ENCODE measurements at places on chromosomes 4 and X.

DNA sequence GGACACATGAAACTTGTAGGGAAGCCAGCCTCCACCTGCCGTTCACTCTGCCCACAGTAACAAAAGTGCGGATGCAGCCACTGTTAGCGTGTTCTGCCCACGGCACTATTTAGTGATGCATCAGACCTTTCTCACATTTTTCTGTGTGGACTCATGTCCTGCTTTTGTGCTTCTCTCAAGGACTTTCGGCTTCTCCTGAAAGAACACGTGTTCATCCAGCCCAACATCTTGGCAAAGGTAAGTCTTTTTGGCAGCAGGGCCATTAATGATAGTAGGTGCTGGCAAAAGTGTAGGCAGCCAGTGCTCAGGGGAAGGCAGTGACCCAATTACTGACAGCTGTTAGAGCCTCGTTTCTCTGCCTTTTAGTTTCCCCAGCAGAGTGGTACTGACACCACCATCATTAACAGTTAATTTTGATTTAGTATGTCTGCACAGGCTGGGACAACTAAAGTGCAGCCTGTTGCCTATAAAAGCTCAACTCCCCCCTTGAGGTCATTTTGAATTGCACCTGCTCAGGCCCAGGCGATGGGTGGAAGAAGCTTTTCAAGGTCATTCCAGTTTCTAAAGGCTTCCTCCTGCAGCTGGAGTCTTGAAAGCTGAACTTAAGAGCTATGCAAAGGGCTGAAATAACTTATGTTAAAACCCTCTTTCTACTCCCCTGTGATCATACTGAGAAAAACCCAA is 54.5 kb upstream of the HPSE start:
- no peak for DNase-seq

DNA sequence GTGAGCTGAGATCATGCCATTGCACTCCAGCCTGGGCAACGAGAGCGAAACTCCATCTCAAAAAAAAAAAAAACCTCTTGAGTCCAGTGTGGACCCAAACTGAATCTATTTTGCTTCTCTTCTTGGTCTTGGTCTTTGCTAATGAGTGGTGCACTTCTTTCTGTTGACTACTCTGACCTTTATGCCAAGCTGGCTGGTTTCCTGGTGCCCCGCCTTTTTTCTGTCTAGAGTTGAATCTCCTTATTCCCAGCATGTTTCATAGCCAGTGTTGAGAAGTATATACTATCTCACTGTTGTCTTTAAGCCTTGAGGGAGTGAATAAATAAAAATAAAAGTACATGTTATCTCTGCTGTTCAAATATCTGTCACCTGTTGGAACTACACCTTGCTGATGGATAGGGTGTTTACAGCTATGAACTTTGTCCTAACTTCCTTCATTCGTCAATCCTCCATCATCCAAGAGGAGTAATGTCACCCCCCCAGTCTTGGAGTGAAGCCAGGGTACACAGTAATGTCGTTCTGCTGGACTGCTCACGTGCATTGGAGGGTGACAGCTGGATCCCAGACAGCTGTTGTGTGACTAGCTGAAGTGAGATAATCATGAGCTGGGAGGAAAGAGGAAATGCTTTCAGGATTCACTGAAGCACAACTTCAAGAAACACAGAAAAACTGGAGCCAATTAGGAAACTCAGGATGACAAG is 99.3 kb upstream of the PRKG2 start:
- DNase-seq = no peak

- no peak for DNase-seq
Observed at GRCh38 chr4:179867300-179867878, 2375.8 kb upstream of the TENM3 start.

- peak; percentile 14 for DNase-seq
Observed at GRCh38 chrX:40402831-40403533, 177.8 kb upstream of the ATP6AP2 start.

DNA sequence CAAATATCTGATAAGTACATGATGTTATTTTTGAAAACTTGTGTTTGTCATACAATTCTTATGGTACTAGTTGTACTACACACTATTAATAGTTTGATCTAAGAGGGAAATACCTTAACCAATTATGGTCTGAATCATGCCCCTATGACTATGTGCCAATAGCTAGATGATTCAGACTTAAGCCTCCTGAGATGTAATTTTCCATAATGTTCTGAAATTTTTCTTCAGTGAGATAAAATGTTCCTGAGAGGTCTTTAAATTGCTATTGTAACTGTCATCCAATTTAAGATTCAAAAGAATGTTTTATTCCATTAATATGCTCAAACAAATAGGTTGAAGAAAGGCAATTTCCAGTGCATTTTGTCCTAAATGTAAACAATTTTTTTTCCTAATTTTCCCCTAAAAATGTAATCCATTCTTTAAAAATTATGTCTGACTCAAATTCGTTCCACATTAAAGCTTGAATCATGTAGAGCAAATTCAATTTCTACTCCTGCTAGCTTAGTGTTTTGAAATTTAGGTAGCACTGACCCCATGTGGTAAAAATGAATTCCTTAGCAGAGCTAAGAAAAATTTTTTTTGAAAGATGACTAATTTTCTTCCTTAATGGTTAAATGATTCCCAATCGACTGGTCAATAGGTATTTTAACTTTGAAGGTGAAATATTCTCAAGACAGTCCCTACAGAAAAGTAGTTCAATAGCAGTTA is 49.1 kb downstream of the APOOL start:
- DNase-seq = no peak

- DNase-seq = no peak
Observed at GRCh38 chr4:2301225-2301642, 39.3 kb upstream of the MXD4 start.

DNA sequence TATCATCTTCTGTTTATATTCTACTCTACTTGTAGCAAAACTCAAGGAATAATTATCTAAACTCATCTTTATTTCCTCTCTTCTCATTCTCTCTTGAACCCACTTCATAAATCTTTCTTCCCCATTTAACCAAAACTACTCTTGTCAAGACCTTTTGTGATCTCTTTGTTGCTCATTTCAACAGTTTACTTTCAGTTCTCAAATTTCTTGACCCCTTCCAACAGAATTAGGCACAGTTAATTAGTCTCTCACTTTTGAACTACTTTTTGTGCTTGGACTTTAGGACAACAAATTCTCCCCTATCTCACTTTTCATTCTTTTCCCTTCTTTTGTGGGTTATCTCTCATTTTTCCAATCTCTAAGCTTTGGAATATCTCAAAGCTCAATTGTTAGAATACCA is 27.4 kb upstream of the CAMK2D start:
- no peak for DNase-seq

DNA sequence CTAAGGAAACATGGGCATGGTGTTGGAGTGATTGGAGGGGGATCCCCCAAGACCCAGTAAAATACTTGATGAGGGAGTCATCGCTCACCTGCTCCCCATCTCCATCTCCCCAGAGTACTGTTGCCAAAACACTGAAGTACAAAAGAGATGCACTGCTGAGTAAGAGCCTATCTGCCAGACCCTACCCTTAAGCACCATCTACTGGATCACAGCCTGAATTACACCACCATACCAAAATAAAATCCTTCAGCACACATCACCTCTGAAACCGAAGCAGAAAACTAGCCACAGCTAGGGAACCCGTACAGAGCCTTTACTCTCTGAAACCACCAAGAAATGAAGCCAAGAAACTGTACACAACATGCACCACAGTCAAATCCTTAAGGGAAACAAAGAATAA is 466.3 kb upstream of the ACTRT1 start:
- DNase-seq = no peak

- no peak for DNase-seq
Observed at GRCh38 chr4:146318894-146319293, 104.6 kb downstream of the REELD1 start.

- DNase-seq = peak; percentile 94
Observed at GRCh38 chr4:15149839-15150592, 147.7 kb downstream of the CPEB2 start.

GRCh38 chrX:63922221-63922620 is 137.2 kb upstream of the ARHGEF9 start:
- no peak for DNase-seq

GRCh38 chrX:123291623-123292022 is 107.5 kb downstream of the GRIA3 start:
- DNase-seq = no peak

GRCh38 chr4:142549248-142549647 is 296.9 kb downstream of the INPP4B start:
- DNase-seq = no peak

GRCh38 chrX:65195621-65196020 is 219.4 kb upstream of the ZC4H2 start:
- DNase-seq = no peak

GRCh38 chr4:107935246-107935645 is 3.9 kb downstream of the CYP2U1 start:
- DNase-seq = no peak

- no peak for DNase-seq
Observed at GRCh38 chr4:38166082-38166481, 205.9 kb downstream of the PTTG2 start.

- DNase-seq = no peak
Observed at GRCh38 chr4:158870626-158871334, 102.0 kb downstream of the FNIP2 start.

GRCh38 chr4:108926061-108926460 is 163.2 kb upstream of the ETNPPL start:
- DNase-seq = no peak

DNA sequence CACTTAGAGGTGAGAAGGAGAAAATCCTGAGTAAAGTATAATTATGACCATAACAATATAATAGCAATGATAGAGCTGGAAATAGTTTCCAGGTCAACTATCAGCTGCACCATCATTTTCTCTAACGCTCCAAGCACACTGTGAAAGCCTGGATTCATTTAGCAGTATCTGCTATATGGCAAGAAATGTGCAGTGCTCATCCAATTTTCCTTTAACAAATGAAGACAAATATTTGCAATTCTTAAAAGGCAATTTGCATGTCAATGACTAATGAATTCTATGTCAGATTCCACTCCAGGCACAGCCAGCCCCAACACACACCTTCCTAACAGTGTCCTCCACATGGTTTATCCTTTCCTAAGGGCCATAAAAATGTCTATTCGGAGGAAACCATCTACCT is 12.7 kb downstream of the PRSS12 start:
- DNase-seq = no peak

- DNase-seq = no peak
Observed at GRCh38 chrX:15107367-15107988, 162.4 kb downstream of the ASB9 start.

DNA sequence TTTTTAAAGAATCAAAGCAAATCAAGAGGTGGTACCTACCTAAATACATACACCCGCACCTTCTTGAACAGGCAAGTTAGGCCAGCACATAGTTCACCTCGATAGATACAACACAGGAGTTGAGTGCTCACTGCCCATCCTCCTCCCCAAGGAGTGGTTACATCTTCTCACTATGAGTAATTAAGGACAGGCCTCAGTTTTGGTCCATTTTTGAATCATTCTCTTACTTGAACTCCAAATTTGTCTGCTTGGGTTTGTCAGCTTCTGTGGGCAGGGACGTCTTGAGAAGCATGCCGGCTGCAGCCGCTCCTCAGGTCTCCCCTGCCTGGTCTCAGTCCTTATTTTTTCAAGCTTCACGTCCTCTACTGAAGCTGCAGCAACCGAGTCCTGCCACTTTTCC is 190.6 kb upstream of the RBPJ start:
- no peak for DNase-seq

- no peak for DNase-seq
Observed at GRCh38 chr4:41734371-41734770, 14.2 kb downstream of the PHOX2B start.

- DNase-seq = no peak
Observed at GRCh38 chrX:7346021-7346420, 198.1 kb upstream of the PUDP start.

GRCh38 chrX:19107035-19107434 is 15.2 kb downstream of the ADGRG2 start:
- DNase-seq = no peak

DNA sequence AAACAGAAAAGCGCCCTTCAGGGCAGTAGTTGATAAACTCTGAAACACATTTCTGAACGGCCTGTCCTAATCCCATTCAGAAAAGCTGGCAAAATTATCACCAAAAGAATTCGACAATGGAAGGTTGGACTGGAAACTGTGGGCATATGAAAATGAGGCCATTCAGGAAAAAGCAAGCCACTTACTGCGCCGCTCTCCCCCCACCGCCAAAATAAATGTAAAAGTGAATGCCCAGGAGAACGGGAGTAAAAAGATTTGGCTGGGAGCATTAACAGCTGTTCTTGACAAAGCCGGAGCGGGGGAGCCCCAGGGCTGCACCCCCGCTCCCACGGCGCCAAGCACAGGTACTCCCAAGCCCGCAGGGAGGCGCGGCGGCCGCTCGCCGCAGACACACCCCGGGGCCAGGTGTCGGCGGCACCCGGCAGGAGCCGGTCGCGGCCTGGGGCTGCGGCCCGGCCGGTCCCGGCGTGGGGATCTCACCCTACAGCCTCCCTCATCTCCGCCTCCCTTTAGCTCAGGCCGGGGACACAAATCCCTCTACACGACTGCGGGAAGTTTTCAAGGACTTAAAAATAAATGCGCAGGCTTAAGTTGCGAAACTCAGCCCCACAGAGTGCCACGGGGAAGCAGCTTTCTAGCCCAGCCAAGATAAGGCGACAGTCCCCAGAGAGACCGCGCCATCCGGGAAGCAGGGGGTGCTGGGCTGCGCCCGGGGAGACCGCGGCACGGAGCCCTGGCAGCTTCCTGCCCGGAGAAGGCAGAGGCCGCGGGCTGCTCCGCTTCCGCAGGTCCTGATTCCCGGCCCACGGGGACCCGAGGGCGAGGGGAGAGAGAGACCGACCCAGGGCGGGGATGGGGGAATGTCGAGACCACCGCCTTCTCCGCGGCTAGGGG is 593 bp downstream of the SH3RF1 start:
- DNase-seq = peak; percentile 53

DNA sequence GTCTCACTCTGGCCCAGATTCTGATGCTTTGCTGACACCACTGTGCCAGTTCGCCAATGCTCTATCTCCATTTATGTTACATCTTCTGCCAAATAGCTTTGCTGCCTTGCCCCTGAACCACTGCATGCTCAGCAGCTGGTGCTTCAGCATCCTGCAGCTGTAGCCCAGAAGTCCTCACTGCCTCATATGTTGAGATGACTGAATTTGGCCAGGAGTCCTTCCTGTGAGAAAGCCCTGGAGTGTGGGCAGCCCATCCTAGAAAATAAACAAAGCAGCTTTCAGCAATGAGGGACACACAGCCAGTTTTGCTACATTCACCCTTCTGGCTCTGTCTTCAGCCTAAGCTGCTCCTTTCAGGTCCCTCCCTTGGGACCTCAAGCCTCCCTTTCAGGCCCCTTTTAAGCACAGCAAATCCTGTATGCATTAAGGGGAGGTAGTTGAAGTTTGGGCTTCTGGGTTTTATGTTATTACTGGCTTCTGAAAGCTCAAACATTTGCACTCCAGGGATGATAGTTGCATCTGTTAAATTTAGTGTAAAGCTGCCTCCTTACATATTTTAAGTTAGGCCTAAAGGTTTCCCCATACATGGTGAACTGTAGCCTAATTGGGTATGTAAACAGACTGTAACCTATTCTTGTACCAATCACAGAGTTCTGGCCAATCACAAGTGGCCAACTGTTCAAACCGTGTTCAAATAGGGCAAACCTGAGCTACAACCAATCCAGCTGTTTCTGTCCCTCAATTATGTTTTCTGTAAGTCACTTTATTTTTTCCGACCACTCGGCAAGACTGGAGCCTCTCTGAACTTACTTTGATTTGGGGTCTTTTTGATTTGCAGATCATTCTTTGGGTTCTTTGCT is 2.1 kb upstream of the TMEM165 start:
- no peak for DNase-seq

Data from prostate gland (tissue), 2 donors.